EH (cell line): ENCODE measurements at places on chromosomes 2 and 18.

DNA sequence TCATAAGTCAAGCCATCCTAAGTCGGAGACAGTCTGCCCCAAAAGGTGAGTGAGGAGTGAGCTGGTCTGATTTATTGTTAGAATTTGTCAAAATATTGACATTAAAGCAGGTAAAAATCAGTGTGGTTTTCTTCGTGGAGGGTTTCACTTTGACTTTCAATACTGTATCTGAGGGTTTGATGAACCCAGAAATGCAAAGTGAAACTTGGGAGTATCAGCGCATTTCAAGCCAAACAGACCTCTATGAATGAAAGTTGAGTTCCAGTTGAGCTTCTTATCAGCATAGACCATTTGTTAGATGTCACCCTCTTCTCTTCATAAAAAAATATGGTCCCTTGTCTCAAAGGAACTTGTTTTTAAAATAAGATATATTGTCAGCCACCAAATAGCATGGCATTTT is 21.7 kb upstream of the CXCR4 start:
- no peak for DNase-seq

GRCh38 chr2:238420878-238421694 is 5.6 kb upstream of the ASB1 start:
- DNase-seq: peak; percentile 76

DNA sequence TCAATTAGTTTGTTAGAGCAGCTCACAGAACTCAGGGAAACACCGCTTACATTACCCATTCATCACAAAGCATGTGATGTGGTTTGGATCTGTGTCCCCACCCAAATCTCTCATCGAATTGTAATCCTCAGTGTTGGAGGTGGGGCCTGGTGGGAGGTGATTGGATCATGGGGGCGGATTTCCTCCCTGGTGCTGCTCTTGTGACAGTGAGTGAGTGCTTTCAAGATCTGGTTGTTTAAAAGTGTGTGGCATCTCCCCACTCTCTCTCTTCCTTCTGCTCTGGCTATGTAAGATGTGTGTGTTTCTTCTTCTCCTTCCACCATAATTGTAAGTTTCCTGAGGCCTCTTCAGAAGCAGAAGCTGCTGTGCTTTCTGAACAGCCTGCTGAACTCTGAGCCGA is 63.5 kb upstream of the AGPS start:
- no peak for DNase-seq

GRCh38 chr2:150178591-150178990 is 308.9 kb downstream of the RND3 start:
- no peak for DNase-seq

GRCh38 chr2:3741867-3742602 is 38.7 kb downstream of the DCDC2C start:
- DNase-seq: no peak

DNA sequence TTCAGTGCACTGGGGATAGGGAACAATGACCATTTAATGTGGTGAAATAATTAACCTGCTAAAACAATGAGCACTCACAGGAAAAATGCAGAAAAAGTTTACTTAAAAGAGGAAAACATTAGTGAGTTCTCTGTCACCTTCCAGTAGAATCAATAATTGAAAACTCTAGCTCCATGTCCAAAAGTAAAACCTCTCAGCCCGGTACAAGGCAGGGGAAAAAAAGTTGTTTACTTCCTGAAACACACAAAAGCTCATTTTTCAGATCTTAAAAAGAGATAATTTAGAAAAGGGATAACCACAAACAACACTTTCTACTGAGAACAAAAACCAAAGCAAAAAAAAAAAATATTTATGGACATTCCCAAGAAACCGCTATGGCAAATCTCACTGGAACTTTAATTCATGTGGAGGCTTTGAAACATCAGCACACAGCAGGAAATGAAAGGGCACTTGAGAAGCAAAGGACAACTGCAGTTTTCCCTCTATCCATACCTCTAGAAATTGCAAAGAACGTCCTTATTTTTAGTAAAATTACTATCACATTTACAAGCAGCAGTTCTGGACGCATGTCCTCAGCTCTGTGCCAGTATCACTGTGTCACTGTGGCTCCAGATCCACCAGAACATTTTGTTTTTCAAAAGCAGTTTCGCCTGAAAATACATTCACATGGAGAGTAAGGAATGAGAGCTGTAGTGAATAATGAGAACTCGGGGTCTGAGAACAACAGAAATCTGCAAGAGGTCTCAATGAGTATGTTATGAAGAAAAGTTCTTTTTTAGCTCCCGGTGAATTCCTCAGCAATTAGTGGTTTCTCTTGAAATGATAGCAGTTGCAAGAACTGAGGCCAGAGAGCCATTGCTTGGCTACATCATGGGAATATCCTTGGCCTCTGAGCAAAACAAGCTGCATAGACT is 44.7 kb upstream of the DNAH7 start:
- peak; percentile 87 for DNase-seq

- no peak for DNase-seq
Measured at GRCh38 chr2:119489232-119489952, 34.9 kb downstream of the SCTR start.

DNA sequence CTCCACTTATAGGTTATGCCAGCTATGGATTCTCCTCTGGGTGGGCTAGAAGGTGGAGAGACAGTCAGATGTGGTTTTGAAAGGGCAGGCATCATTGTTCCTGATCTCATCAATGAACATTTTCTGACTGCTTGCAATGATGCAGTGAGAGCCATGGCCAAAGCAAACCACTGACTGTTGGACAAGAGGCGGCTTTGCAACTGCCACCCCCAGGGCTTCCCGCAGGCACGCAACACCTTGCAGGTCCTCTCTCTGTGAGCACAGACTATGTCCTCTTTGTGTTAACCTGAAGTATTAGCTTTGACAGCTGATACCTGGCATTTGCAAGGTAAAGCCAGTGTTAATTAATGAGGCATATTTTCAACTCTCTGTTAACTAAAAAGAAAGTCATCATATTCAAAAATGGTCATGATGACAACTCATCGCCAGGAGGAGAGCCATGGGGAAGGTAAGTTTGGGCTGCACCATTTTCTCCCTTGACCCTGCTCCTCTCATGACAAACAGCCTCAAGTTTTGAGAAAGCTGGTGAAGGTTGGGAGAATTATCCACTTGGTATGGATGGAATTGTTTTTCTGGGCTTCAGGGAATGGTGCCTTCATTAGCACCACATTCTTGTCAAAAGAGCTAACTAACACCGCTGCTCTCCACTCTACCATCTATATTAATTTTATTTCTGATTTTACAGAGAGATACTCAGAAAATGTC is 14.9 kb upstream of the FAM124B start:
- no peak for DNase-seq

DNA sequence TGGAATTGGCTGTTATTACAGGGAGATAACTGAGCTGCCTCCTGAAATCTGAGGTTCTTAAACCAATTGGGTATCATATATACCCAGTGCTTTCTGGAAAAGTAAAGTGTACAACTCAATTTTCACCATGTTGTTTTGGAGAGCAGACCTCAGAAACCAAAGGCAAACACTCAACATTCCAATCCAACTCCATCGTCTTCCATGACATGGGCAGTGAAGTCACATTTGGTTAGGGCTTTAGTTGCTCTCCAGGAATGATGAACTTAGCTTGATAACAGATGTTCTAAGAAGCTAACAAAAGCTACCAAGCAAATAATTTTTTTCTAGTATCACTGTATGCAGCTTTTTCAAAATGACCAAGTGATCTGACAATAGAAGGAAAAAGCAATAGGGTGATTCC is 107.0 kb upstream of the SLC35G4 start:
- peak; percentile 48 for DNase-seq

GRCh38 chr2:95062242-95063085 is 37.0 kb downstream of the MAL start:
- no peak for DNase-seq

DNA sequence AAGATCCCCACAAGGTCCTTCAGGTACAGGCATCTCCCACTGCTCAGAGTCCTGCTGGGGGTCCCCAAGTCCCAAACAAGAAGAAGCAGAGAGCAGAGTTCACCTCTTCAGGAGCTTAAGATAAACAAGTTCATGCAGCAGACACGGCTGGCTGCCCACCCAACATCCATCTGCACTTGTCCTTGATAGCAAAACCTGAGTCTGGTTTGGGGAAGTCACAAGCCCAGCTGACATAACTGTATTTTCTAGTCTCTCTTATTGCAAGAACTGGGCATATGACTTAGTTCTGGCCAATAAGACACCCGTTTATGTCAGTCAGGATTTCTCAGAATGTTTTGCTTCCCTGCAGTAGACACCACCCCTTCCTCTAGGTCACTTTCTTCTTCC is 31.8 kb downstream of the AFF3 start:
- DNase-seq: no peak

- DNase-seq: no peak
Measured at GRCh38 chr2:30633039-30633438, 174.2 kb downstream of the CAPN13 start.

- no peak for DNase-seq
Measured at GRCh38 chr18:33022370-33022769, 249.5 kb upstream of the KLHL14 start.

- DNase-seq: no peak
Measured at GRCh38 chr18:12921178-12921577, 26.6 kb upstream of the SEH1L start.

DNA sequence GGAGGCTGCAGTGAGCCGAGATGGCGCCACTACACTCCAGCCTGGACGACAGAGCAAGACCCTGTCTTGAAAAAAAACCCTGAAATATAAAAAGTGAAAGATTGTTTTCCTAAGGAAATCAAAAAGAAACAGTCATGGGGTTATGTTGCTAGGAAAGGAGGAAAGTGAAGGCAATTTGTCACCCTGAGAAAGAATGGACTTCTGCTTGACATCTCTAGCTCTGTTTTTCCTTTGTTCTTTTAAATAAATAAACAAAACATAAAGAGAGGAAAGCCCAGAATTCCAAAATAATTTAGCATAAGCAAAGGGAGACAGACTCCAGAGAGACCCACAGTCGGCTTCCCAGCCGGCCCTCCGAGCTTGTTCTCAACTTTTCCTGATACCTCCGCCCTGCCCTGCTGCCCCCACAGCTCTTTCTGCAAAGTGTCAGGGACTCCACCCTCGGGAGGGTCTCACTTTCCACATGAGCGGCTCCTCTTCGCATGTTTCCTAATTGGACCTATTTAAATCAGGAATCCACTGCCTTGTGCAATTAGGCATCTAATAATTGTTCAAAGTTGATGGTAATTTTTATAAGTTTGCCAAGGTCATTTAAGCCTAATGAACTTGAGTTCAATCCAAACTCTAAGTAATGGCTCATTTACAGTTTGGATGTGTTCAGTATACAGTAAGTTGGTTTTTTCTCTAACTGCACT is 49.8 kb upstream of the COPS8 start:
- DNase-seq: no peak

DNA sequence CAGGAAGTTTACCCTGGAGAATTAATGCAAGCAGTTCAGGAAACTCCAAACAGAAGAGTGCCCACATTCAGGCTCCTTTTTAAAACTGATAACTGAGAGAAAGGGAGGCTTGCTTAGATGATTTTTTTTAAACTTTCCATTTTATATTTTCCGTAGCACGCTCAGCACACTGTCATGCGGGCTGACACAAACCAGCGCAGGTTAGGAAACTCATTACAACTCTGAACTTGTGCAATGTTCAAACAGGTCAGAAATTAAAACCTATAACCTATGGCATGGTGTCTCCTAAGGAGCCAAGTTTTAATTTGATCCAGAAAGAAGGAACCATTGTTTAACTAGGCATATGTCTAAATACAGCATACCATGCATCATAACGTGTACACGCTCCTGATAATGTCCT is 117.7 kb upstream of the SMIM21 start:
- no peak for DNase-seq

DNA sequence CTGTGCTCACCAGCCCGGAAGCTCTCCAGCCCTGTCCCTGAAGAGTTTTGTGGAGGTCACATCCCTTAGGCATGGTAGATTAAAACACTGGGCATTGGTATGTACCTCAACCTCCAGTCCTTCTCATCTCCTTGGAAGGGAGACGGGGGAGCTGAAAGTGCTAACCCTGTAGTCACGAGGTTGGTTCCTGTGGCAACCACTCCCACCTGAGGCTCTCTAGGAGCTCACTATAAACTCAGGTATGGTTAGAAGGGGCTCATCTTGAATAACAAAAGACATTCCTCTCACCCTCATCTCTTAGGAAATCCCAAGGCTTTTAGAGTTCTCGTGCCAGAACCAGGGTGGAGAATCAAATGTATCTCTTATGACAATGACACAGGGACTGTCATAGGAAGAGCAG is 43.0 kb upstream of the MGAT4A start:
- DNase-seq: no peak

- peak; percentile 48 for DNase-seq
Measured at GRCh38 chr2:157497638-157498314, 53.9 kb upstream of the CYTIP start.

DNA sequence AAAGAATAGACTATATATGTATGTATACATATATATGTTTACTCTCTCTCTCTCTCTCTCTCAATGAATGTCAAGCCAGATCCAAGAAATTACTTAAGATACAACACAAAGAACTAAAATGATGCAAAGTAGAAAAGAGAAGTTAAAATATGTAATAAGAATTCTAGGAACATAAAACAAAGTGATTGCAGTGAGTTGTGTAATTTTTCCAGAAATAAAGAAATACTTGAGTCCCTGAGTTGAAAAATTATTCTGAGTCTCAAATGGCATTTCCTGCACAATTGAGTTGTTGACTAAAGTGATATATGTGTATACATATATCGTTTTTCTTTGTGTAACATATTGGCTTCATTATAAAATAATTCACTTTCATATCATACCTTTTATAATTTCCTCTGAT is 262.4 kb downstream of the INSIG2 start:
- no peak for DNase-seq

- no peak for DNase-seq
Measured at GRCh38 chr2:224969095-224969494, 73.2 kb downstream of the DOCK10 start.

DNA sequence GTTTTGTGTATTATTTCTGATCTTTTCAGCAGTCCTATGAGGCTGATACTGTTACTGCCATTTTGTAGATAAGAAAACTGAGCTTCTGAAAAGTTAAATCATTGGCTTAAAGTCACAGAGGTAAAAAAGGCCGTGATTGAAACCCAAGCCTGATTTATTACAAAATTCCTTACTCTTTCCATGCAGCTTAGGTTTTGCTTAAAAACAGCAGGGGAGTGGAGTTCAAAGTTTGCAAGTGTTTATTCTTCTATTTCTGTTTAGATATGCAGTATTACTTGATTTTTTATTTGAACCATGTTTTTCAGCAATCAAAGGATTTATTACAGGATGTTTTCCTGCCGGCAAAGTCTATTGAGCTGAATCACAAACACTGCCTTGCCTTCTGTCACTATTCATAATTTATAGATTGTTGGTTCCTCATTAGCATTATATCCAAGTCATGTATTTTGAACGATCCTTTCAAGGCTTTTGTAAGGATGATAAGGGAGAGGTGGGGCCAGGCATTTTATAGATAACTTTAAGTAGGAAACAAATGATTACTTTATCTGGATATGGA is 31.9 kb upstream of the MSTN start:
- DNase-seq: no peak
